NCI-H226 (cell line): ENCODE measurements at places on chromosomes 1 and 21.

DNA sequence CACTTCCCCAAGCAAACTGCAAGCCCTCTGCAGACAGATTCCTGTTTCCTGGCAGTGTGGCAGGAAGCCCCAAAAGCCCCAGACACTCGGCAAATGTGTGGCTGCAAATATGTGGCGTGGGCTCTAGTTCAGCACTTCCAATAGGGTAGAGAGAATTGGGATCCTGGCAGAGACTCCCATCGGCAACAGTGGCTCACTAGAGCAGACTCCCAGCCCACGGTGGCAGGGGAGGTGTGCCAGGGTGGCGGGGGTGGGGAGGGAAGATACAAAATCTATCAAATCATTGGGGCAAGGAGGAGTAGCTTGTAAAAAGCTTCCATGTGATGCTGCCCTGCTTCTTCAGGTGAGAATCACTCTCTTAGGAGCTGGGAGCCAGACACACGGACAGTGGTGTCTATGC, 25.9 kb downstream of the COL16A1 start:
- no peak for DNase-seq

DNA sequence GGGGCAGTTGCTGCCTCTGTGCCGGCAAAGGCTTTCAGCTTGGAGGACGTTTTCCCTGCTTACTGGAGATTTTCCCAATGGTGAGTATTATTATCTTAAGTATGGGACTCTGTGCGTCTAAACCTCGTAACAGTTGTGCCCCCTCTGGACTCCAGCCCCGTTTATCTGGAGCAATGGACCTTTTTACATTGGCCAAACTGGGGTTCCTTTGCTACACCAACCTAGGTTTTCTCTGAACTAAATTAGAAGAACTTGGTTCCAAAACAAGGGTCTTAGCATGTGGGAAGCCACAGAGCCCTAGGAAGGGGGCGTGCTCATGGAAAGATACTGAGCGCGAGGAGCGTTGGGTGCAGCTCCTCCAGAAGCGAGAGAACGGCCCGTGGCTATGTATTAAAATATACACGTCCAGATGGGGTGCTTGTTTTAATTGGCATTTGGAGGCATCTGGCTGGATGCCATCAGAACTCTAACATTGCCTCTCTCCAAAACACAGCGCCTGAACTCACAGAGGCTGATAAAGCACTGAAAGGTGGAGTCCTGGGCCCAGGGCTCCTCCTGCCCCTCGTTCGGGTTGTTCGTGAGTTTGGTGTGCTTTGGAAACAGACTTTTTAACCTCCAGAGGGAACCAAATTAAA, 28.4 kb downstream of the POFUT2 start:
- no peak for DNase-seq

DNA sequence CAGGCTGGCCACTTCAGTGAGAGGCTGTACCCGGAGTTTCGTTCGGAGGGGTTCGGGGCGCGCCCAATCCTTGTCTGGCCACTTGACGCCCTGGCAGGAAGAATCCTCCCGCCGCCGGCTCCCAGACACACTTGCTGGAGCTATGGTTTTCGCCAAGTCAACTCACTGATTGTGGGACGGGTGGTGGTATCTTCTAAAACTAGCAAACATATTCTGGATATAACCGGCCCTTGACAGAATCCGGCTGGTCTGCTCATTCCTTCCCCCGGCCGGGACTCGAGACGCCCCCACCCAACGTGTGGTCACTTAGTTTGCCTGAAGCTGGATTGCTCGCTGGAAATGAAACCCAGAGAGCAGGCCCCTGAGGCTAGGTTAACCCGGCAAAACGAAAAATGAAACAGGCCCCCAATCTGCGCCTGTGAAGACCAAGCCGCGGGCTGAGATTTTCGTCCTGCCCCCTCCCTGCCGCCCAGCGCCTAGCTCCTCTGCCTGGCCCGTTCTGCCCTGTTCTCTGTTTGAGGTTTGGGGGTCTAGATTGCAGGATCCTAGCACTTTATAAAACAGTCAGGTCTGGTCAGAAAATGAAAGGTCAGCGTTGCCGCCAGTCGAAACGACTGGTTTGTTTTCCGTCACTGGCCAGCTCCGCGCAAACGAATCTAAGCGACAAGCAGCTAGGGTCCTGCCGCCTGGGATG, 4.6 kb downstream of the GFI1 start:
- no peak for DNase-seq

GRCh38 chr1:156691665-156692440, 13.5 kb downstream of the CRABP2 start:
- peak; percentile 63 for DNase-seq

DNA sequence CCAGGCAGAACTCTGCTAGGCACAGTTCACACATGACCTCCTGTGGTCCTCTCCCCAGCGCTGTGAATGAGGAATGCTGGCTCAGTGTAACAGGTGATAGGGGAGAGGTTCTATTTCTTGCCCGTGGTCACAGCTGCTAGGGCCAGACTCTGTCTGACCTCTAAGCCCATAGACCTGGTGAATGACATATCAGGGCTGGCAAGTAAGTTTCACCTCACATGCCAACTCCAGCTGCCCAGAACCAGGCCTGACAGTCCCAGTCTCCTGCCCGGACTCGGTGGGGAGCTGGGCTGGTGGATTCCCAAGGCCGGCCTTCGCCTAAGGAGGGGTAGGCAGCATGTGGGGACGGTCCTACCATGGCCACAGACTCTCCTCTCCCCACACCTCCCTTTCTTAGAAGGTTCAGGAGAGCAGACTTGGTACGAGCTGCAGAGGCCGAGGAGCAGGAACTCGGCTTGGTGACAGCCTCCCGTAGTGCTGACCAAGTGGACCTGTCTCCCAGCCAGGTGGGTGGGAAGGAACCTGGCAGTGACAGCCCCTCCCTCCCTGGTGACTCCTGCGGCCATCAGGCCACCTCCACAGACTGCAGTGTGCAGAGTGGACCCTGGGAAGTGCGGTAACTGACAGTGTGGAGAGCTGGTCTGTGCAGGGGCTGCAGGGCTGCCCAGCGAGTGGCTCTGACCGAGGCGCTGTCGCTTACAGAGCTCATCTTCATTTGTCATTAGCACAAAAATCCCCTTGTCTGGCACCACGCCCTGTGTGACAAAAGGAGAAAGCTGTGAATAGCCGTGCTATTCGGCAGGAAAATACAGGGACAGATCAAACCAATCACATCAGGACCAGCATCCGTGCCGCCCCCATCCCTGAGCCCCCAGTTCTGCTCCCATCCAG, 74.6 kb downstream of the SCCPDH start:
- DNase-seq = no peak

GRCh38 chr1:30847358-30847972, 61.1 kb downstream of the SDC3 start:
- no peak for DNase-seq

DNA sequence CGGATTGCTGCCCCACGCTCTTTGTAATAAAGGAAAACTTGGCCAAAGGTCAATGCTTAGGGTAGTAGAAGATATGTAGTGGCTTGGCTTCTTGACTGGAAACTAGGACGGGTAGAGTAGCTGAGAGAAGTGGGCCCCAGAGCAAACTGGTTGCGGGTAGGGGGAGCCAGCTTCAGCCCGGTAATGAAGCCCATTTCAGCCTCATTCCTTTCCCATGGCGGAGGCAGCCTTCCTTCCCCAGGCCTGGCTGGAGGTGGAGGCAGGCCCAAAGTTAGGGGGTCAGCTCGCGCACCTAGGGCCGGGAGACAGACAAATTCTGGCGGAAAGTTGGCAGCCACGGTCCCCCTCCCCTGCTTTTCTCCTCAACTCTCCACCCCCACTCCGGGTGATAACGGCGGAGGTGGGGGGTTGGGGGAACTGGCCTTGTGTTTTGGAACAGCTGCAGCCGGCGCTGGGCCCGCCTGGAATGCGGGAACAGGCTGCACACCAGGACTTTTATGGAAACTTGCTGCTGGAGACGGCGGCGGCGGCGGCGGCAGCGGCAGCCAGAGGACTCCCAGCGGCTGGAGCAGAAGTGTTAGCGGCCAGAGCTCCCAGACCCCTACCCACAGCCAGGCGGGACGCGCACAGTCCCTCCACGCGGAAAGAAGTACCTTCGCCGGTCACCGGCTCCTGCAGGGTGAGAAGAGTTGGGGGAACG, at the start of gene NEXN:
NEXN (plus strand) TSS at position 544 of the 700 bp plus-strand sequence. CDS start 27,483 bp downstream, outside the sequence.
- peak; percentile 13 for DNase-seq

- no peak for DNase-seq
These were observed 656 bp downstream of the KNCN start for GRCh38 chr1:46550751-46551231.

DNA sequence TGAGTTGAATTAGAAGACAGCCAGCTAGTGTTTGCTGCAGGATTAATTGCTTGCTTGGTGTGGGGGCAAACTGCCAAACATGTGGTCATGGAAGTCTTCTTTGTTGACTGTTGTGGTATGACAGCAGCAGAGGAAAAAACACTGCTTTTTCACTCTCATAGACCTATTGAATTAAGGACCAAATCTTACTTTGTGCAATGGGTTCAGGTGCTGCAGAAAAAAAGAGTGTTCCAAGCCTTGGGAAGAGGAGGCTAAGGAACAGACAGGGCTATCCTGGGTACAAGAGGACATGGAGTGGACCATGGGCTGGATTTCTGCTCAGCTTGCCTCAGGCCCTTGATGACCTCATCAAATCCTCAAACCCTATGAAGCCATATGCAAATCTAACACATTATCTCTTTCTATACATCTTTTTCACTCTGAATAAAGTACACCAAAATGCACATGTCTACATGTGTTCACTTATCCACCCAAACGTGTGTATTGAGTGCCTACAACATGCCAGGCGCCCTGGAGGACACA, 61.5 kb downstream of the SIPA1L2 start:
- DNase-seq = no peak

DNA sequence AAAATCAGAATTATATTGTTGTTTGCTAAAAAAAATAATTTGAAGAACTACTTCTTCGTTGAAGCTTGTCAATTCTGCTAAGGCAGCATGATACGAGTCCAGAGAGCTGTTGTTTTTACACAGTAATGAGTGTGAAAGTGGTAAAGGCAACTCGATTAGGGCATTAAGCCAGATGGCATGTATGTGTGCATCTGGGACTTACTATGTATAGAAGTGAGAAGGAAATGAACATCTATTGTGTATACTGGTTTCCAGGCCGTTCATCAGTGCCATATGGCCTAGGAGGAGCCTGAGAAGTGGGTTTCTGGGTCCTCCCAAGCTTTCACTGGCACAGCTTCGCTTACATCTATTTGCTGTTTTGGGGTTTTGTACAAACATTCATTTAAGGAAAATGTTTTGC, 5.7 kb downstream of the CTPS1 start:
- no peak for DNase-seq

DNA sequence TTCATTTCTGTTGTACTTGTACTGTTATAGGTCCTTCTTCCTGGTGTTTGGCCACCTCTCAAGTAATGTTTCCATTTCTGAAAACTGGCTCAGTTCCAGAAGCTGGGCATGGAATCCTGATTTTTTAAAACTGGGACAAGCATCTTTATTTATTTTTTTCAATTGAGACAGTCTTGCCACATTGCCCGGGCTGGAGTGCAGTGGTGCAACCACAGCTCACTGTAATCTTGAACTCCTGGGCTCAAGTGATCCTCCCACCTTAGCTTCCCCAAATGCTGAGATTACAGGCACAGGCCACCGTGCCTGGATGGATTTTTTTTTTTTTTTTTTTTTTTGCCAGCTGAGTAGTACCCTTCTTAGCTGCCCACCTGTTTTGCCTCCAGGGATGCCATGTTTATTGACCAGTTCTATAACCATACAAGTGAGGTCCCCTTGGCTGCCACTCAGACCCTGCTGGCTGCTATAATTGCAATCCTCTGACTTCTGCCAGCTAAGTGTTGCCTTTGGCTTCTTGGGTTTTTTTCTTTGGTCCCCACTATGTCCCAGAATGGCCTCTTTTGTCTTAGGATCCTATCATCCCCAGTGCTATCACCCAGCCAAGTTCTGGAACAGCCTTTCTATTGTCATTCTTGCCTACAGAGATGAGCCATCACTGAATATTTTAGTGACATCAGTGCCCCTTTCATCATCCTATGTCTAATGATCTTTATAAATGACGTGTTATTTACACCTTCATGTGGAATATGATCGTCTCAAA, 3.9 kb upstream of the DIP2A start:
- DNase-seq = peak; percentile 13

DNA sequence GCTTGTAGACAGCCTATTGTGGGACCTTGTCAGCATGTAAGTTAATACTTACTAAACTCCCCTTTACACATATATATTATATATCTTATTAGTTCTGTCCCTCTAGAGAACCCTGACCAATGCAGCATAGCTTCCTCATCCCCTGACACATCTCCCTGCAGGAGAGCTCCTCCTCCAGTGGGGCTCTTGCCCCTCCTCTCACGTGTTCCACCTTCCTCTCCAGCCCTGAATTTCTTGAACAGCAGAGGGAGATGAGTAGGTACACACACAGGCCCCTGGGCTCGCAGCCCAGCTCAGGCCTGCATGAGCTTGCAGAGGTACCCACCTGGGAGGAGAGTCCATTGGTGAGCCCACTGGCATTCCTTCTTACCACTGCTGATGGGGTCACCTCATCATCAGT, 27.3 kb upstream of the GOLT1A start:
- peak; percentile 26 for DNase-seq

GRCh38 chr1:1398677-1399186, 403 bp downstream of the CCNL2 start:
- no peak for DNase-seq

- no peak for DNase-seq
These were observed 344.1 kb upstream of the VAMP3 start for GRCh38 chr1:7426780-7427604.

DNA sequence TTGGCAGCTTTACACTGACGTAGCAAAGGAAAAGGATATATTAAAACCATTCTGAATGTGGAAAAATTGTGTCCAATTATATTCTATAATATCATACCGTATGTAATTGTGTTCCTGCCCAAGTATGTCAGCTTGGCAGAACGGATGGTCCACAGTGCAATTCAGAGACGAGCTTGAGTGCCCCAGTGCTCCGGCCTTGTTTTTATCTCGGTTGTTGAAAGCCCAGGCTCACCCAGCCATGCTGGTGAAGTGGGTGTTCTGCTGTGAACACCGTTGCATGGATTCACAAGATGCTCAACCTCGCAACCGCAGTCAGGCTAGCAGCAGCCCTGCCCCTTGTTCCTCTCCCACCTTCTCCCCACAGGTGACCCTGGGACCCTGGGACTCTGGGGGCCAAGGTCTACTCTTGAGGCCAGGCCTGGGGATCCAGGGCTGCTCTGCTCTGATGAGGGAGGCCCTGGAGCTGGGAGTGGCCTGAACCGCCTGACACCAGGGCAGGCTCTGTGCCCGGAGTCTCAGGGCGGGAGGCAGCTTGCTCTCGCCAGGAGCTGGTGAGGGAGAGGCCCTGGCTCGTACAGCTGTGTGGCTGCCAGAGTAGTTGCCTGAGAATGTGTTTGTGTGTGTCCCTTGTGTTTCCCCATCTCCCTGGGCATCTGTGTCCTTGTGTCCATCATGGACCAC, 11.2 kb downstream of the PTPRF start:
- peak; percentile 59 for DNase-seq

- no peak for DNase-seq
These were observed 7.0 kb downstream of the DENND4B start for GRCh38 chr1:153939476-153939875.

GRCh38 chr1:162347281-162347680, 29.4 kb downstream of the SPATA46 start:
- DNase-seq = peak; percentile 44
